ENCODE measurements at places on chromosomes 5 and 9. TPM values are rescaled to one million over a fixed set of nuclear protein-coding genes. Genes with fewer than 3 reads are reported as not detected.

- DNase-seq = no peak
Observed at GRCh38 chr5:52811067-52811749, 23.5 kb downstream of the ITGA1 start.

DNA sequence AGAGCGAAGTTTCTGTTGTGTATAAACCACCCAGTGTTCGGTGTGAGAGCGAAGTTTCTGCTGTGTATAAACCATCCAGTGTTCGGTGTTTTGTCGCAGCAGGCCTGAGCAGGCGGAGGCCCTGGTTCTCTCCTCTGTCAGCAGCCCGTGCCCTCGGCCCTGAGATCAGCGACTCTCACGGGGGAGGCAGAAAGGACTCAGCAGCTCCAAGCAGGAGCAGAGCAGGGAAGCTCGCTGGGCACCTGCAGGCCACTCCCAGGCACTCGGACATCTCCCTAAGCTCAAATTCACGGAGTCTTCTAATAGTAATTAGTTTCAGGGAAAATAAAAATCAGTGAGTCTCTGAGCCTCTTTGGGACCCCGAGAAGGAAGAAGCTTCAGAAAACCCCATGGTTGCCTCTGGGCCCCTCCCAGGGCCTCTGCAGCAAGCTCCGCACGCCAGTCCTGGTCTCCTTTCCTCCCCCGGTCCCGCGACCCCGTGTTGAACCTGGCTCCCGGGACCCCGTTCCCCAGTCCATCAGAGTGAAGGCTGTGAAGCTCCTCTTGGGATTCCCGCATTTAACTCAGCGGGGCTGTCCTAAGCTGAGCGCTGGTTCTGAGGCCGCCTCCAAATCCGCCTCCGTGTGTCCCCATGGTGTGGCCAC lies 81.9 kb upstream of the ADAMTS2 start:
- no peak for DNase-seq

GRCh38 chr9:26975728-26976707 lies 19.8 kb downstream of the IFT74 start:
- DNase-seq = no peak

GRCh38 chr9:94081864-94082463 lies 2.3 kb upstream of the PTPDC1 start:
- DNase-seq = no peak

GRCh38 chr9:93861736-93862358 lies 93.3 kb downstream of the BARX1 start:
- no peak for DNase-seq

GRCh38 chr5:96324708-96325107 lies 108.3 kb downstream of the PCSK1 start:
- no peak for DNase-seq

- peak; percentile 23 for DNase-seq
Observed at GRCh38 chr9:115593587-115594091, 475.7 kb upstream of the TNC start.

- DNase-seq = no peak
Observed at GRCh38 chr9:16318516-16319060, 551.9 kb downstream of the BNC2 start.

GRCh38 chr5:124748687-124749594 lies 2.5 kb upstream of the ZNF608 start:
- peak; percentile 77 for DNase-seq

PITX1 gene
- total RNA-seq = 5.0 TPM

TMC1 gene
- 0.17 TPM for total RNA-seq

DNA sequence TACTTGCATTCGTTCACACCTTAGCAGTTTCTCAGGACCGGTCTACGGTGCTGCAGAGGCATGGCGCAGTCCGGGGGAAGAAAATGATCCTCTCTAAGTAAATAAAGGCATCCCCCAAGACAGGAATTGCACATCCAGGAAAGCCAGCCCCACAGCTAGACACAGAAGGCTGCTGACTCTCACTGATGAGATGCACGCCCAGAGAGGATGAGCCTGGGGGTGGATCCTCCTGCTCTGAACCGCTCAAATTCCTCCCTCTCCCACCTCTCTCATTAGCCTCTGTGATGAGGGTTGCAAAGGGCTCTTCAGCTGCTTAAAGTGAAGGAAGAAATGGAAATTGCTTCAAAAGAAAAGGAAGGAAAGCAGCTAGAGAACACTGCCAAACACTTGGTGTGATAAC lies 132.4 kb downstream of the TTLL11 start:
- no peak for DNase-seq

DNA sequence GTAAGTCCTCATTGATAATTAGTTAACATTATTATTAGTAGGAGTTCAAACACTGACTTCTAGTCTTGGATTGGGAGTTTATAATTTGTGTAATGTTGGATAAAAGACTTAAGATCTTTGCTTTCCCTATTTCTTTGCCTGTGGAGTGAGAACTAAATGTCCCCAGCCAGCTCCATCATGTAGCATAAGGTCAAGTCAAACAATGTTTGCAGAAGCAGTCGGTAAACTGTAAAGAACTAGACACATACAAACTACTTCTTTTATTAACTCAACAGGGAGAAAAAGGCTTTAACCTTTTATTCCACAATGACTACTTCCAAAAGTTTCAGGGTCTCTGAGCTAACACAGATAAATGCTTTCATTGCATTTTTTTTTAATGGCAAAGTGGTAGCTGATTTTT lies 192.3 kb downstream of the CTNND2 start:
- DNase-seq = no peak

SLC1A3 gene
- 0.67 TPM for total RNA-seq

DNA sequence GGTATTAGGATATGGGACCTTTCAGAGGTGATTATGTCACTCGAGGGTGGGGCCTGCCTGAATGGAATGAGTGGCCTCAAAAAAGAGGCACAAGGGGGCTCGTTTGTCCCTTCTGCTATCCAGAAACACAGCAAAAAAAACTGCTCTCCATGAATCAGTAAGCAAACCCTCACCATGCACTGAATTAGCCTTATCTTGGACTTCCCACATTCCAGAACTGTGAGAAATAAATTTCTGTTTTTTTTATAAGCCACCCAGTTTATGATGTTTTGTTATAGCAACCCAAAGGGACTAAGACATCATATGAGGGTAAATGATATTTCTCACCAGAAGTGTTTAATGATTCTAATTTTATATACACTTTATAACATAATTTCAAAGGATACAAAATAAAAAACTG lies 476.6 kb upstream of the EDIL3 start:
- no peak for DNase-seq

CA9 gene
- total RNA-seq = not detected

DNA sequence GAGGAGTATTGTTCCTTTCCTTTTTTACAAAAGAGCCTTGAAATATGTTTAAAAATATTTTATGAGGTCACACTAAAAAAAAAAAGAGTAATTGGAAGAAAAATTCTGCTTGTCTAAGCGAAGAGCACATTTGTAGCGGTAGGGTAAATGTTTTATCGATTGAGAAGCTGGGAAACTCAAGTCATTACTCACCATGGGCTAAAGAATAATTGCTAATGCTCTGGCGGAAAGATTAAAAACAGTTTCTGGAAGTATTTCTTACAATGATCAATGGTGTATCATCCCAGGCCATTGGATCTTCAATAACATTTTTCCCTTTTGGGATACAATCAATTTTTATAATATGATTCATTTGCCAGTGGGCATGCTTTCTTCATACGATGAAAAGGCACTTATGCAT lies 450.0 kb downstream of the RASEF start:
- DNase-seq = no peak

GNG10 gene
- 33.1 TPM for total RNA-seq

All from mucosa of descending colon (tissue), 3 donors.